ENCODE measurements at places on chromosomes 6 and 20.

- DNase-seq = no peak
Measured at GRCh38 chr6:20680697-20681165, 146.5 kb downstream of the CDKAL1 start.

GRCh38 chr20:48523191-48523995 is 304.4 kb downstream of the PREX1 start:
- no peak for DNase-seq

GRCh38 chr6:106508834-106509233 is 120.5 kb downstream of the RTN4IP1 start:
- DNase-seq = no peak

DNA sequence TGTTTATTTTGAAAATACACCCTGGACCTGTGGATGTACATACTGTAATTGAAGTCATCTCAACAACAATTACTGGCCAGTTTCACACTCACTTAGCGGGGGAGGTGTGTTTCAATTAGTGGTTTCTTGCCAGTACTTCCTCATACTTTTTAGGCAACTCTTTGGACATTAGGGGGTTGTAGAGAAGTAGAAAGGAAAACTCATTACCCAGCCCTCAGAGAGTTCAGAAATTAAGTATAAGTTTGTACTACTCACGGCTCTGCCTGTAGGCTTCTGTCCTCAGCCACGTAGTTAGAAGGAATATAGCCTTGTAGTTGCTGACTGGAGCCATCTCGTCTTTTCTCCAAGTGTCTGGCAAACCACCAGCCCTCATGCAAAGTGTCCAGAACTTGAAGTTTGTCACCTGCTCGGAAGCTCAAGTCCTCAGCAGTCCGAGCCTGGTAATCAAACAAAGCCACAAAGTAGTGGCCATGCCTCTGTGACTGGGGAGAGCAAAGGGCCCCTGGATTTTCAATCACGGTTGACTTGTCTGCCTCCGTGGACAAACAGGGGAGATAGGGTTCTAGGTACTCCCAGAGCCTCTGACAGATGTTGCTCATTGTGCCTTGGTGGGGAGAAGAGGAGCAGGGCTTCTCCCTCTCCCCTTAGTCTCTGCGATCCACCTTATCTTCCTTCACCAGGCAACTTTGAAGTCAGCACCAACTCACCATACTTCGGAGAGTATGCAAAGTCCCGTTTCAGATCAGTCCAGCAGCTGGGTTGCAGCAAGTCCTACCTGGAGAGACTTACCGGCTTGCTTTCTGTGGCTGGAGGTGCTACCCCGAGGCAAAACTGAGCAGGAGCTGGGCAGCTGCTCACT is 749 bp downstream of the FRK start:
- DNase-seq = no peak

GRCh38 chr20:46252352-46253091 is 55.8 kb downstream of the CDH22 start:
- no peak for DNase-seq

DNA sequence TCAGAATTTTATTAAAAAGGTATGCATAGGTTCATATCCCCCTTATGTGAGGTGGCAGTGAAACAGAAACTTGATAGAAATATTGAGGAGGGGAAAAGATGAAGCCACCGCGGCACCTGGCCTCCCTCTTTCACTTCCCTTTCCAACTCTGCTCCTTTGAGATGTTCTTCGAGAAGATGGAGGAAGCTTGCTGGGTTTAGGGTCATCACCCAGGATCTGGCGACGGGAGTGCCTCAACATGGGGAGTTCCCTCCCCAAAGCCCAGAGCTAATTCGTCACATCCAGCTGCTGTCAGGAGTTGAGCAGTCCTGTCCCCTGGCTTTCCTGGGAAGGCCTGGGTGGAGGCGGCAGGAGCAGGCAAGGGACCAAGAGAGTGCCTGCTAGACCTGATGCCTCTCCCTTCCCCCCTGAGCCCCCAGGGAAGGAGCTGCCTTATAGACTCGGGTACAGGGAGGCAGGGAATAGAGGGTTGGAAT is 29.1 kb downstream of the RREB1 start:
- no peak for DNase-seq

DNA sequence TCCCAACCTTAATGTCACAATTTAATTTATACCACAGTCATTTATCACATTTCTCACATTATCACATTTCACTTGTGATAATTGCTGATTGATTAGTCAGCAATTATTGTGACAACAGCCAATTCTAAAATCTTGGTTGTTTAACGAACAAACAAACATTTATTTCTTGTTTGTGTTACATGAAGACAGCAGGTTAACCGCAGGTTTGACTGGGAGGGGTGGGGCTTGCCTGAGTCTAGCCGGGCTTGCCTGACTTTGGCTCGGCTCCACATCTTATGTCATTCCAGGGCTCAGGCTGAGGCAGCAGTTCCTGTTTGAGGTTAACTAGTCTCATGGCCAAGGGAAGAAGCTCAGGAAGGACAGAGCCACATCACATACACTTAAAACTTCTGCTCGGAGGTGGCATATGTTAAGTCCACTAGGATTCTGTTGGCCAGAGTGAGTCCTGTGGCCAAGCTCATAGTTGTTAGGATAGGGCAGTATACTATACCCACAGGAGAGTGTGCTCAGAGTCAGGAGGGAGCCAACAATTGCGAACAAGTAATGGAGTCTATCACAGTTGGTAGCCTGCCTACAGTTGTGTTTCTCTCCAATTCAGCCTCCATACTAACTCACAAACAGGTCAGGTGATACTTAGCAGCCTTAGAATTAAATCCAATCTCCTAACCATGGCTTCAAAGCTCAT is 90.0 kb upstream of the IFNGR1 start:
- peak; percentile 38 for DNase-seq

GRCh38 chr6:11307226-11307625 is 74.8 kb upstream of the NEDD9 start:
- DNase-seq = no peak

GRCh38 chr20:62880935-62881661 is 19.5 kb upstream of the TCFL5 start:
- no peak for DNase-seq

- DNase-seq = no peak
Measured at GRCh38 chr6:151699719-151700118, 107.8 kb upstream of the ESR1 start.

DNA sequence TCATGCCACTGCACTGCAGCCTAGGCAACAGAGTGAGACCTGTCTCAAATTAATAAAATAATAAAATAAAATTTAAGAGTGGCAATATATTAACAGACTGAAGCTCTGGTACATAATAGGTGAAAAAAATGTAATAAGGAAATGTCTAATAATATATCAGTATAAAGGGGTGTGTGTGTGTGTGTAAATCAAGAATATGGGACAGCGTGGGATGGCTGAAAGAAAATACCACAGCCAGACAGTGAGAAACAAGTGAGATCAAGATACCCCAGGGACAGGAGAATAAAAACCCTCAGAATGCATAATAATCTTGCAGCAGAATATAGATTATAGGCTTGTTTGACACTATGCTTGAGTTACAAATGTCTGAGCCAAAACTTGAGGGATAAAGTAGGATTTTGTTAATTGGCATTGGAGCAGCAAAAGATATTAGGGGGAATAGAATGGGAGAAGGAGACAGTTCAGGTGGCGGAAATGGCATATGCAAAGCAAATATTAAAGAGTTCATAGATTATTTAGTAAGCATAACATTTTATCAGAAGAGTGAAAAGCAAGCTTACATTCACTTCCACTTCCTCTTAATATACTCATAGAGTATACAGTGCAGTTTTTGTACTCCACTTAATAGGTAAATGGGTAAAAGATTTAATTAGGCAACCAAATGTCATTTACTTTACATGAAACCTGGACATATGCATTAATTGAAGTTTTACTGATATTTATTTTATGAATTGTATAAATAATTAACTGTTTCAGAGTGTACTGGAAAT is 398.5 kb upstream of the GJE1 start:
- DNase-seq = no peak

- DNase-seq = no peak
Measured at GRCh38 chr6:496649-497048, 105.1 kb downstream of the IRF4 start.

GRCh38 chr6:112912416-112913101 is 565.4 kb downstream of the RFPL4B start:
- no peak for DNase-seq

DNA sequence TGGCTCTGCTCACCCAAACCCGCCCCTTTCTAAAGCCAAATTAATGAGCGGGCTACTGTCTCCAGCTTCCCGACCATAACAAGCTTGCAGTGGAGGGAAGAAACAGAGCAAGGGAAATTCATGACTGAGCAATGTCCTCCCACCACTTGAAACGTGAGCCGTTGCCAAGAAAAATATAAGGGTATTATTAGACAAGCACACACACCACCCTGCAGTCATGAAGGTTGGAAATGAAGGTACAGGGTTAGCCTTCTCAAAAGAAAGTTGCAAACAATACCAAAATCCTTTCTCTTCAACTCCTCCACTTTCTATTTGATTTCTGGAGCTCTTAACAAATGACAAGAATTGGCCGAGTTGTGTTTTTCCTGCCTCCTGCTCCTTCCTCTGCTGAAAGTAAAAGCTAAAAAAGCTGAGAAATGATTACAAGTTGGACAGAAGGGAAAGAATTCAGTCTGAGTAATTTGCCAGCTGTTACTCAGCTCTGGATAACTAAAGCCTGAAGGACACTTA is 151.1 kb upstream of the B3GAT2 start:
- peak; percentile 5 for DNase-seq

- no peak for DNase-seq
Measured at GRCh38 chr6:44645276-44645675, 257.8 kb downstream of the CDC5L start.

GRCh38 chr6:156683821-156684220 is 93.4 kb upstream of the ARID1B start:
- DNase-seq = no peak

Data from NCI-H2107 (cell line).